D721Med (cell line): ENCODE measurements at places on chromosomes 6 and 20.

DNA sequence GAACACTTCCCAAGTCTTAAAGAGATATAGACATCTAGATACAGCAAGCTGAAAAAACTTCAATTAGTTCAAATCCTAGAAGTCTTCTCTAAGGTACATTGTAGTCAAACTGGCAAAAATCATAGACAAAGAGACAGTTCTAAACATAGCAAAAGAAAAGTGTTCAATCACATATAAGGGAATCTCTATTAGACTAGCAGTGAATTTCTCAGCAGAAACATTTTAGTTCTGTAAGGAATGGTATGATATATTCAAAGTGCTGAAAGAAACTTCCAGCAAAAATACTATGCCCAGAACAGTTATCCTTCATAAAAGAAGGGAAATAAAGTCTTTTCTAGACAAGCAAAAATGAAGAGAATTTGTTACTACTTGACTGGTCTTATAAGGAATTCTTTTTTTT lies 186.3 kb upstream of the SYNCRIP start:
- no peak for DNase-seq

- DNase-seq = no peak
These were observed 16.4 kb downstream of the GLYATL3 start for GRCh38 chr6:49516147-49516505.

DNA sequence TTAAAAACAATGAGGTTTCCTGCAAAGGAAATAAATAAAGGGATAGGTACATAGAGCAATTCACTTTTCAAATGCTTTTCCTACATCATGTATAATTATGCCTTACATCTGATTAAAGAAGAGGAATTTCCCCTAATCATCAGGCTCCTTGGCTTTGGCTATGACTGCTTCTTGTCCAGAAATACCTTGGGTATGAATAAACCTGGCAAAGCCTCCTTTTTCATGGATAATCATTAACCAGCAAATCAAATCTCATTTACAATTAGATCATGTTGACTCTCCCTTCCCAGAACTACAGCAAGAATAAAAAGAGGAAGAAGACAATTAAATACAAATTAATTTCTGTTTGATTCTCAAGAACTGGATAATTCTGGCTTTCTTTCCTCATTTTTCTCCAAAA lies 58.0 kb upstream of the CD2AP start:
- no peak for DNase-seq

DNA sequence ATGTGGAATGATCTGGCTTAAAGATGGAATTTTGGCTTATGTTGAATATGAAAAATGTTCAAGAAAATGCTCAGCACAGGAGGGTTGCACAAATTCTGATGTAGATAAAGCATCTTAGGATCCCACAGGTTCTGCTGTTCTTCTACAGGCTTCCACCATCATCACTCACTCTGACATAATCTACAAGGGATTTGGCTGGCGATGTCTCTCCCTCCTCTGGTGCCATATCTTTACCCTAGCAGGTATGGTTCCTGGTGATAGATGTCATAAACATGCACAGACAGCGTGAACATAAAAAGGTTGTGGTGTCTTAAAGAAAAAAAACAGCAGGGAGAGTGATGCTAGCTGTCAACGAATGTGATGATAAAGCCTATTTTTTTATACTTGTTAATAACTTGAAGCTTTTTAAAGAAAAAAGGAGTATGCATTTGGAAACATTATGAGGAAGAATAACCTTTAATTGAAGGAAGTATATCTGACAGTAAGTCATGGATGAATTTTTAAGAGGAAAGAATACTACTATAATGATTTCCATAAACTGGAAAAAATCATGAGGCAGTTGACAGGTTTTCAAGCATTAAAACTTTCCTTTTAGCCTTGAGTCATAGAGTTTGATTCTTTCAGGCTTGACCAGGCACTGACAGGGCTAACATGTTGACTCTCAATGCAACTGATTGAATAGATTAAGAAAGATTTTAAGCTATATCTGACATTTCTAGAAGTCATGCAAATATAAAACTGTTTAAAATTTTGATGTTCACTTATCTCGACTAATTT lies 50.1 kb downstream of the OGFRL1 start:
- no peak for DNase-seq
